Stimulated activated CD4-positive, alpha-beta T cell treated with anti-CD3 and anti-CD28 coated beads, Interleukin-1b, Interleukin-23, amount 100 ng/mL, for 4 hours (primary cell): ENCODE measurements at places on chromosomes 6 and 20.

- DNase-seq: no peak
These were observed 72.2 kb downstream of the RIN2 start for GRCh38 chr20:19830211-19830785.

- DNase-seq: no peak
These were observed 142.0 kb downstream of the CEP57L1 start for GRCh38 chr6:109237077-109237985.

DNA sequence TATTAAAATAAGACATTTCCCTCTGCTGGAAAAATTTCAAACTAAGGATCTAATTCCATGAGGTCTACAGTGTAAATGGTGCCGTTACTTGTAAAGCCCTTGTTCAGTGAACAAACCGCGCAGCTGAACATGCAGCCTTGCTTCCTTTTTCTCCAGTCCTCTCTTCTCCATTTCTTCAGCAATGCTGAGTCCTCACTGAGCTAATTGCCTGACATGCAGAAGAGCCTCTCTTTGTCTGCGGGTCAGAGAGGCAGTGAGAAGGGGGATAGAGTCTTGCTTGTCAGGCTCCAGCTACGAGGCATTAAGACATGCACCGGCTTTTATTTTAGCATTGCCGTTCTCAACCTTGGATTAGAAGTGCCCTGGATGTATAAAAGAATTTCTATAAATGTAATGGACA, 25.7 kb downstream of the ZDHHC14 start:
- DNase-seq: no peak

GRCh38 chr6:158257781-158258180, 54.5 kb upstream of the TULP4 start:
- no peak for DNase-seq

DNA sequence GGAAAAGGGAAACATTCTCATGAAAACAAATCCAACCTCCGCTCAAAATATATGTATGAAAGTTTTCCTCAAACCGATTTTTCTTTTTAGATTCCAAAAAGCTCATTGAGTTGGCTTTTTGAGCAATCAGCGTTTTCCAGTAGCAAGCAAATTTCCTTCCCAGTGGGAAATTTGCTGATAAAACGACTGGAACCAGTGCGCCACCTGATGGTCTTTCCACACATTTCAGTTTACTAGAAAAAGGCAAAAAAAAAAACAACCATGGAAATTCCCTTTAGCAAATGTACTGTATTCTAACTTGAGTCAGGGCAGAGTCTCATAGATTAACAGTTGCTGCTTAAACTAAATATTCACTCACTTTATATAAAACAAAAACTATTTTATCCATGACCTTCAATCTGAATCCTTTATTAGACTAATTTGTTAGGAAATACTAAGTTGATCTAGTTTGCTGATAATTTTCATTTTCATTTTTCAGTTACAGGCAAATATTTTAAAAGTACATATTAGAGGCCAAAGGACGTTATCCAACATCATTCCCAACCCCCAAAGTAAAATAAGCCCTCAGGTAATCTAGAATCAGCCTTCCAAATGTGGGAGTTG, 271.5 kb downstream of the FOXA2 start:
- DNase-seq: no peak
